ENCODE measurements at places on chromosomes 2 and 18.

- peak; percentile 94 for DNase-seq
Measured at GRCh38 chr2:238596571-238597551, 170.1 kb downstream of the ASB1 start.

DNA sequence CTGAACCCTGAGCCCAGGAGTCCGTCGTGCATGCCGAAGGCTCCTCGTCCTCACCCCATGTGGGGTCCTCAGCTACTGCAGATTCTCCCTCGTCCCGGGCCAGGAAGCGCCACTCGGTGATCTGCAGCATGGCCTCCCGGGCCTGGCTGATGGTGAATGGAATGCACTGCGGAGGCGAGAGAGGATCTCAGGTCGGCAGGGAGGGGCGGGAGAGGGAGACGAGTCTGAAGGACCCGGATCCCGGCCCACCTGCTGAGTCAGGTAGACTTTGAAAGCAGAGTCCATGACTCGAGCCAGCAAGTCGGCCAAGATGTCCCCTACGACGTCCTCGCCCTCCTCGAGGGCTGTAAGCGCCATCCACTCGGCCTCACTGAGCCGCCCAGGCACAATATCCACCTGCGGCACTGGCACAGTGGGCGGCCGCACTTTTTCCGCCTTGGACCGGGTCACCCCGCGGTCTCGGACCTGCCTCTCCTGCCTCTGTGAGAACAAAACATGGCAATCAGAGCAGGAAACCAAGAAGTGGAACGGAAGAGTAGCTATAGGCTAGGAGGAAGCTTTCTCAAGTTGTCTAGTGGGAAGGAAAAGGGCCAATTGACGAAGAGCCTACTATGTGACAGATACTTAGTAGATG, 5.5 kb downstream of the C2orf81 start:
- no peak for DNase-seq

GRCh38 chr2:236552581-236553363, 16.9 kb upstream of the ACKR3 start:
- DNase-seq: no peak

DNA sequence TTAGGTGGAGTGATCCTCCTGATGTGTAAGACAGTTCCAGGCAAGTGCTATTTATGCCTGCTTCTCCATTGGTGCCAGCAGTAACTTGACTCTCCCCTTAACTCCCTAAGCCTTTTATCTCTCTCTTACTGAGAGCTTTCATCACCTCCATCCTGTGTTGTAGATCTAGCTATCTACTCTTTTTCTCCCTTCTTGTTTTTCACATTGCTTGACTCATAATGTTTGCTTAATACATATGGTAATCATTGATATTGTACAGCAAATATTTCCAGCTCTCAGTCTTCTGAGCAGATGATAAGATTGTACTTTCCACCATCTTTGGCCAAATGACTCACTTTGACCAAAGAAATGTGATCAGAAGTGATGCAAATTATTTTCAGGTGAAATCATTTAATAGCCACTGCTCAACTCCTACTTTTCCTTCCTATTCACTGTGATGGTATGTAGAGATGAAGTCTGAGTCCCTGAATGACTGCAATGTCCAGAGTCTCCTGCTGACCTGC, 165.0 kb downstream of the PLCL1 start:
- DNase-seq: no peak

DNA sequence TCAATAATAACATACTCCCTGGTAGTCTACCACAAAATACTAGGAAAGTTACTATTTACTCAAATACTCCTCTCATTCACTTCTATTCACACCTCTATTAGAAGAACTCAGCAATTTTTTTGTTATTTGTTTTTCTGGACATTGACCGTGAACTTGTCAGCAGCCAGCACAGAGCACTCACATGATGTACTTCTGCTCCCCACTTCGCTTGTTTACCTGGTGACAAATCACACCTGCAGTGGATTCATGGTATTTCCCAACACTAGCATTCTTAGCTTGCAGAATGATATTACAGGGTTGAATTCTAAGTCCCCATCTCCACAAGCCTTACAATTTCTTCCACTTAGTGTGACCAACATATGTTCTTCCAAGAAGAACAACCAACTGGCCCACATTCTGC, 238.2 kb downstream of the SATB2 start:
- DNase-seq: no peak

- no peak for DNase-seq
Measured at GRCh38 chr18:23036660-23037201, 98.6 kb upstream of the CABLES1 start.

GRCh38 chr2:45962177-45962921, 310.9 kb downstream of the PRKCE start:
- no peak for DNase-seq

- DNase-seq: no peak
Measured at GRCh38 chr2:37350034-37350433, 5.6 kb downstream of the QPCT start.
